Activated CD8-positive, alpha-beta memory T cell treated with anti-CD3 and anti-CD28 coated beads, Interleukin-2, amount 50 U/mL, for 48 hours (primary cell): ENCODE measurements at places on chromosomes 2 and 18.

GRCh38 chr18:42549596-42549995 lies 565.9 kb downstream of the RIT2 start:
- DNase-seq = no peak

- DNase-seq = no peak
These were observed 176.0 kb downstream of the THADA start for GRCh38 chr2:43419876-43420275.

DNA sequence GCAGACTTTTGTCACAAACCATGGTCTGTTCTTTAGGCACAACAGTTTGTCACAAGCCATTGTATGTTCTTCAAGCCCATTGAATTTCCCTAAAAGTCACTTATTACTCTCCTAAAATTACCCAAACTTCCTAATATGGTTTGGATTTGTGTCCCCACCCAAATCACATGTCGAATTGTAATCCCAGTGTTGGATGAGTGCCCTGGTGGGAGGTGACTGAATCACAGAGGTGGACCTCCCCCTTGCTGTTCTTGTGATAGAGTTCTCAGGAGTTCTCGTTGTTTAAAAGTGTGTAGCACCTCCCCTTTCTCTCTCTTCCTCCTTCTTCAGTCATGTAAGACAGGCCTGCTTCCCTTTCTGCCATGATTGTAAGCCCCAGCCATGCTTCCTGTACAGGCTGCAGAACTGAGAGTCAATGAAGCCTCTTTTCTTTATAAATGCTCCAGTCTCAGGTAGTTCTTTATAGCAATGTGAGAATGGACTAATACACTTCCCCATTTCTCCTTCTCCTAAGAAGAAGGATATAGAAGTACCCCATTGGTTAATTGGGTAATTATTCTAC lies 11.2 kb upstream of the GYPC start:
- no peak for DNase-seq

- no peak for DNase-seq
These were observed 3.1 kb downstream of the CXCR2 start for GRCh38 chr2:218128781-218129457.

DNA sequence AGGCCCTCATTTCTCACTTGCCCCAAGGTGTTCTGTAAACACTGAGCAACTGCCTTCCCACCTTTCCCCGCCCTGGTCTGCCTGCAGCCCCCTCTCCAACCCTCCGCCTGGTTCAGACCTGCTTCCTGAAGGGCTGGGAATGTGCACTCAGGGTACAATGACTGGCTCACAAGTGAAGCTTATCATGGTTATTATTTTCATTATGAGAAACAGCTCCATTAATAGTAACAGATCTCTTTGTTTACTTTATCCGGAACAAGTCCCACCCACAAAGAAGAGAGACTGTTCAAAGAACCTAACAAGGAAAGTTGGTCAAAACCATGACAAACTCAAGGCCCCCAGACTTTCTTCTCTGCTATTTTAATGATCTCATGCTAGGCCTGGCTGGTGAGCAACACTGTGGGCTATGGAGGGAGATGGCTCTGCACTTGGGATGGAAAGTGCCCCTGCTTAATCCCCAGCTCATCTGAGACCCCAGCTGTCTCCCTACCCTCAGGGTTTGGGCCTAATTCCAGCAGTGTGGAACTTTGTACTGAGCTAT lies 36.7 kb downstream of the ARHGAP25 start:
- DNase-seq = no peak

GRCh38 chr2:198173242-198173641 lies 368.8 kb downstream of the PLCL1 start:
- no peak for DNase-seq

DNA sequence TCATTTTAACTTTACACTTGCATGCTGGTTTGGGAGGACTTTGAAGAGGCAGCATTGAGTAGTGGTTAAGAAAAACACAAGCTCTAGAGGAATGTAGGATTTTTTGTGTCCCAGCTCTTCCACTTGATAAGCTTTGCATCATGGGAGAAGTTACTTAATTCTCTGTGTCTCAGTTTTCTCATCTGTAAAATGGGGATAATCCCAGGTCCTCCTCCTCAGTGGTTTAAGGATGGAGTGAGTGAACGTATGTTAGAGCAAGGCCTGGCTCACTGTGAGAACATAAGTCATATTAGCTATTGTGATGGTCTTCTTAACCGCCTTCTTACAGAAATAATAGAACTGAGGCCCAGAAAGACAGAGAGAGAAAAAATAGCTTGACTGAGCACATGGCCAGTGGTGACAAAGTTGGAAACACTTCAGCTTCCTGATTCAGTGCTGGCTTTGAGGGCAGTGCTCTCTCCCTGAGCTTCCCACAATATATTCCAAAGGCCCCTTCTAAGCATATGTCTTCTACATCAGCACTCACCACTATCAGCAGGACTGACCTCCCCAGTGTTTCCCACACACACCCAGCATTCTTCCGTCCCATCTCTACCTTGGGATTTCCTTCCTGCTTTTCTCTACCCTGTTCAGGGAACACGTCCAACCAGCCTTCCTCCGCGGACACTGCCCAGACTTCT lies 214.9 kb upstream of the TNP1 start:
- DNase-seq = peak; percentile 0

GRCh38 chr2:77459840-77460239 lies 62.3 kb downstream of the LRRTM4 start:
- DNase-seq = no peak

GRCh38 chr2:3007135-3007534 lies 370.5 kb downstream of the EIPR1 start:
- no peak for DNase-seq

GRCh38 chr2:164126960-164127660 lies 391.3 kb upstream of the FIGN start:
- DNase-seq = no peak

DNA sequence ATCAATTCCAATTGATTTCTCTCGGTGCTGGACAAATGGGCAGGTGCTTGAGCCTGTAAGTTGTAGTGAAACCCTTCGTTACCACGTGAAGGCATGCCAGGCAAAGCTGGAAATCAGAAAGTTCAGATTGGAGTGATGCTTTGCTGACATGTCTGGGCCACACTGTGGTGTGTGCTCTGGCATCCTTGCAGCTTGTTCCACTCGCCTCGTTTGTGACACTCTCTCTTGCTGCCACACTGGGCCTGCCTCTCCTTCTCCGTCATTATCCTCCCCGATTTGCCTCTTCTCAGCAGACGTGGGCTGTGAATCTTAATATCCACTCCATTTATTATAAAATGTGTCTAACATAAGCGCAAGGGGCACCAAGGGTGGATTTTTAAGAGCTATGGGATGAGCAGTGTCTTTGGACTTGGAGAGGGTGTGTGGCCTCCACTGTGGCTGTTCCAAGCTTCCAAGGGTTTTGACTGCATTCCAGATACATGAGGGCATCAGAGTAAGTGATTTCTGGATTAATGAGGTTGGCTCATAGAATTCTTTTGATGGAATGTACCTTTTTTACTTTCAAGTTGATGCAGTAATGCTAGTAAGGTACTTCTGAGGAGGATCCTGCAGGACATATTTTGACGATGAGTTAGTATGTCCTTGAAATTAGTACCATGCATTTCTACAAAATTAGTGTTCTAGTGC lies 238.8 kb downstream of the TPGS2 start:
- no peak for DNase-seq

DNA sequence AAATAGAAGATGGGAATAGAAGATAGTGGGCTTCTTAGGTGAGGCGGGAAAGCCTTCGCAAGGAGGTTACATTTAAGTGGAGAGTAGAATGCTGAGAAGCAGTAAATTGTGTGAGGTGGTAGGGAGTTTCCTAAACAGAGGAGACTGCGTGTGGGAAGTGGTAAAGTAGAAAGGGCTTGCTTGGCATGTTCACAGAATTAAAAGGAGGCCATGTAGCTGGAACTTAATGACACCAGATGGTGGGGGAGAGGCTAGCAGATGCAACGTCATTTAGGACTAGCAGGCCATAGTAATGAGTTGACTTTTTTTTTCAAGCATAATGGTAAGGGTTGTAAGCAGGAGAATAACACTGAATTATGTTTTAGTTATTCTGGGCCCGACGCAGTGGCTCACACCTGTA lies 13.0 kb upstream of the RTN4 start:
- DNase-seq = no peak

GRCh38 chr2:222319586-222320435 lies 21.0 kb upstream of the PAX3 start:
- DNase-seq = no peak

DNA sequence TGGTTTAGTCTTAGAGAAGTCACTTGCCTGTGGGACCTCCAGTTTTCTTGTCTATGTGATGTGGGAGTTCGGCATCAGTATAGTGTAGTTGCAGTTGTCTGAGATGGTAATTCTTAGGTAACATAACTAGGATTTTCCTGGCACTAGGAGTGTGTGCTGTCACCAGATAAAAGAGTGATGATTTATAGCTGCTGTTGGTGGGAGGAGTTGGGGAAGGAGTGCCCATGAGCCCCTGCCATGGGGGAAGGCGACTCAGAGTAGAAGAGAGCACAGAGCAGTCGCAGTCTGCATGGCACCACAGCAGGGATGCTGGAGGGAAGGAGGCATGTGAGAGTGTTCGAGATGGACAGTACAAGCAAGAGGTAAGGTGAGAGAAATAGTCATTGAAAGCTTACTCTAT lies 38.7 kb downstream of the ATP9B start:
- DNase-seq = no peak

- no peak for DNase-seq
These were observed 7.5 kb downstream of the PRLH start for GRCh38 chr2:237573721-237574415.

GRCh38 chr2:194674043-194674442 lies 983.0 kb upstream of the SLC39A10 start:
- no peak for DNase-seq

GRCh38 chr2:6694555-6694954 lies 171.2 kb downstream of the CMPK2 start:
- no peak for DNase-seq

DNA sequence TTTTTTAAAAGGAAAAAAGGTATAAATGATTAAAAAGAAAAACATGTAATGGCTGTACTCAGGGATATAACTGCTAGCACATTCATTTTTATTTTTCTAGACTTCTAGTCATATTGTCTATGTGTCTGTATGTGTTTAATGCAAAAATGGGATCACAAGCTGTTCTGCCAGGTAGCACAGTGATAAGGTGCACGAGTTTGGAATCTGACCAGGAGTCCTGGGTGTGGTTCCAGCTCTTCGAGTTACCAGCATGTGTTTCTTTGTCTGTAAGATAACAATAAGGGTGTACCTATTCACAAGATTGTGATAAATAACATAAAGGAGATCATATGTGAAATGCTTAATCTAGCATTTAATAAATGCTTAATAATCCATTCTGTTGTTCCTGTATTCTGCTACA lies 145.3 kb downstream of the PKP4 start:
- DNase-seq = no peak

DNA sequence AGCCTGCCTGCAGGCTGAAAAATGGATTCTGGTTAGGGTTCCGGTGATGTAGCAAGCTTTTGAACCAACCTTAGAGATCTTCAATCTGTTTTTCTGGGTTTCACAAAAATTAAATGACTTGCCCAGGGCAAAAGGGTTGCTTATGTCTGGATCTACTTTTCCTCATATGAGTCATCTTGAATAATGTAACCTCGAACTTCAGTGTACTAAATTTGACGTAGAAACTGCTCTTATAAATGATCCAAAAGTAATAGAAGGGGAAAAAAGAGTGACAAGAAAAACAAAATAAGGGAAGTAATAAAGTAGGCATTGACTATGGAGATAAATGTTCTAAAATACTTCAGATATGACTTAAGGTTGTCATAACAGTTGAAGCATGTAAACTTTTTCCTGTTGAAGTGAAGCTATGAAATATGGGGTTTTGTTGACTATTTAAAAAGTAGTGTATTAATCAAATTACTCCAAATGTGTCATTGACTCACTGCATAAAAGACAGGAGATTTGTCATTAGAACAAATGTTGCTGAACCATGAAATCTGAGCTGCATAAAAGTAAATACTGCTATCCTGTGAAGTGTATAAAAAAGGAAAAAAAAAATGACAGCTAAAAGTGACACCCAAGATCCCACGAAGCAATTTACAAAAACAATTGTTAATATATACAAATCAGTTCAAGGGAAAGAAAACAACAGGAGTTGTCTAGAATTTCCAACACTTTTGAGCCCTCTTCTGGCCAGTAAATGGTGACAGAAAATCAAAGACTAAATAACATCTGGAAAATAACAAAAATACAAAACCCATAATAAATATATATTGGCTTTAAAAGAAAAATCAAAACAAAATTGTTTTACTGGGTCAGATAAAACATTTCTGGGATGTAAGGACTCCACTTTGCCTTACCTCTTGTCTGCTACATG lies 103.6 kb upstream of the SERPINE2 start:
- no peak for DNase-seq

GRCh38 chr2:45804987-45805755 lies 153.7 kb downstream of the PRKCE start:
- DNase-seq = no peak

DNA sequence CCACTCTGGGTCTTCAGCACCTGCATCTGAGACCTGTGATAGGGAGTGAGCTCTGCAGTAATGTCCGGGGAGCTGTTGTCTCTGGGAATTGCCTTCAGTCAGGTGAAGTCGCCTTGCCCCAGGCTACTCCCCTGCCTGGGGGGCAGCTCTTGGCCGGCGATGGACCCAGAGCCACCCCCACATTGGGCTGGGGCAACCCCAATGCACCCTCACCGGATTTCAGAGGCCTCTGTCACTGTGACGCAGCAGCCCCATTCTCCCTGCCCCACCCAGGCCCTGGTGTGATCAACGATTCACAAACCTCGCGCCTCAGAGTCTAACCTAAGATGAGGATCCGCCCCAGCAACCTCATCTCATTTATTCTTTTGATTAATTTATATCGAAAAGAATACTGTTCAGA lies 303.6 kb downstream of the NDUFA10 start:
- peak; percentile 20 for DNase-seq

- no peak for DNase-seq
These were observed 110.7 kb downstream of the ZEB2 start for GRCh38 chr2:144409241-144409640.

DNA sequence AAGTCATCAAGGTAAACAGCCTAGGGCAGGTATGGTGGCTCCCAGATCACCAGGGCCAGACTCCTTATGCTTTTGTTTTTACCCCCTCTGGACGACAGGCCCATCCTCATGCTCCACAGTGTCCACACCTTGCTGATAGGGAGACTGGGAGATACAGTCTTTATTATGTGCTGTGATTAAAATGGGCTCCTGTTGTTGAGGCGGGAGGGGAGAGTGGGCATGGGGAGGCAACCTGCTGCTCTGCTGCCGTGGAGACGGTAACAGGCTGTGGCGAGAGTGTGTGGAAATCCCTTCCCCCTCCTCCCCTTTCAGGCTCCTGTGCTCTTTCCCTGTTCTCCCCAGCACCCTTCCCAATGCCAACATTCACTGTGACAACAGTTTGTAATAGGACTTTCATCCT lies 38.2 kb upstream of the PNO1 start:
- DNase-seq = no peak

DNA sequence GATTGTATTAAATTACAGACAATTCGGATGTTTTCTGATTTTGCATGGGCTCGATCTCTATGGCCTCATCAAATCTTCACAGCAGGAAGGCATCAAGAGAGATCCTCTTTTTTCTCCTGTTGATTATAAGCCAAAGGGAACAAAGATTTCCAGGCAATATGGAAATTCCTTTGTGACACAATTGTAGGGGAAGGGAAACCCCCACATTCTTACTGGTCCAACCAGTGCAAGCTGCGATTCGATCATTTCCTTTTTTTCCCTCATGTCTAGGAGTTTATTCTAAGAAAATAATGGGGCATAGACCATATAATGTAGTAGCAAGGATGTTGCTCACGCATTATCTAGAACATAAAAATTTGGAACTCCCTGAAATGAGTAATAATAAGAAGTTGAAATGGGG lies 87.7 kb downstream of the LYPD6 start:
- DNase-seq = no peak

GRCh38 chr2:230308402-230309000 lies 18.5 kb upstream of the SP140L start:
- DNase-seq = no peak
